Activated naive CD4-positive, alpha-beta T cell treated with anti-CD3 and anti-CD28 coated beads, Interleukin-2, amount 50 U/mL, for 16 hours (primary cell): ENCODE measurements at places on chromosomes 4 and X.

DNA sequence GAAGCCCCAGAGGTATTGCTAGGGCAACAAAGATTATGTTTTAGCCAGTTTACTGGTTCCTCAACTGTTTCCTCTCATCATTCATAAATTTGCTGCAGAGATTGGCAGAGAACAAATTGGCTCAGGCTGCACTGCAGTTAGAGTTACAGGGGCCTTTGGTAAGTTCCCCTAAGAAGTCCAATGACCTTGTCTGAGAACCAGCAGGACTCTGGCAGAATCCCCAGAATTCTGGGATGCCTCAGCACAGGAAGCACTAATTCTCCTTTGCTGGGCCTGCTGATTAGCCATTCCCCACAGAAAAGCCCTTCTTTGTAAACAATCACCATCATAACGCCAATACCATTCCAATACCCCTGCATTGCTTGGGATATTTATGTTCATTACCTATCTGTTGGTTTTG, 151.3 kb downstream of the USP46 start:
- no peak for DNase-seq

DNA sequence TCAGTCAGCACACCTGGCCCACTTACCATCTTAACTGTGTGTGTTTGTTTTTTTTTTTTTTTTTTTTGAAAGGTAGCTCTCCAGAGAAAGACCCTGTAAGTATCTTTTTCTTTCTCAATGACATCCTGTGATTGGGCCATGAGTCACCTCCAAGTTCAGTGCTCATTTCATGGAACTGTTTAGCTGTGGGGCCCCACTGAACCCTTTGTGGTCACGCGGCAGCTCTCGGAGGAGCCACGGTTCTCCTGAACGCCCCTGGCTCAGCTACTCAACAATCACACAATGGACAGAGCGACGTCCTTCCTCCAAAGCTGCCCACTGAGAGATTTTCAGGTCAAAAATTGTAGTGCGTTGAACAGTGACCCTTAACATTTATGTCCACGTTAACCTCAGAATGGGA, 14.2 kb upstream of the IL3RA start:
- no peak for DNase-seq

DNA sequence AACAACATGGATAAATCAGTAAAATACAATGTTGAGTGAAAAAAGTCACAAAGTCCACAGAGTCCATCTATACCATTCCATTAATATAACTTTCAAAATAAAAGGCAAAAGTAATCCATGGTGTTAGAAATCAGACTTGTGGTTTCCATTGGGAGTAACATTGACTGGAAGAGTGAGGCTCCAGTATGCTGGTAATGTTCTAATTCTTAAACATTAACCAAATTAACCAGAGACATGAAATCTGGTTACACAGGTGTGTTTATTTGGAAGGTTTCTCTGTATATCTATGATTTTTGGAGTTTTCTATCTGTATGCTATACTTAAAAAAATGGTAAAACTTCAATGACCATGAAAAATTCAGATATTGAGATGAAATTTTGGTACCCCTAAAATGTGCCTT, 42.6 kb downstream of the SULT1B1 start:
- no peak for DNase-seq

- no peak for DNase-seq
Measured at GRCh38 chr4:111454961-111455360, 690.3 kb upstream of the FAM241A start.

GRCh38 chr4:13445841-13446790, 38.0 kb downstream of the RAB28 start:
- DNase-seq, result no peak

GRCh38 chr4:53900271-53900649, 164.1 kb downstream of the CHIC2 start:
- DNase-seq, result no peak

GRCh38 chr4:82811838-82812341, 13.3 kb upstream of the SCD5 start:
- no peak for DNase-seq

GRCh38 chr4:55949482-55949802, 697 bp downstream of the CEP135 start:
- DNase-seq, result no peak

GRCh38 chr4:54879576-54879975, 221.8 kb downstream of the KIT start:
- DNase-seq, result no peak

- no peak for DNase-seq
Measured at GRCh38 chr4:16079046-16079445, 4.8 kb downstream of the PROM1 start.

GRCh38 chrX:40952855-40953254, 132.4 kb upstream of the USP9X start:
- DNase-seq, result no peak

DNA sequence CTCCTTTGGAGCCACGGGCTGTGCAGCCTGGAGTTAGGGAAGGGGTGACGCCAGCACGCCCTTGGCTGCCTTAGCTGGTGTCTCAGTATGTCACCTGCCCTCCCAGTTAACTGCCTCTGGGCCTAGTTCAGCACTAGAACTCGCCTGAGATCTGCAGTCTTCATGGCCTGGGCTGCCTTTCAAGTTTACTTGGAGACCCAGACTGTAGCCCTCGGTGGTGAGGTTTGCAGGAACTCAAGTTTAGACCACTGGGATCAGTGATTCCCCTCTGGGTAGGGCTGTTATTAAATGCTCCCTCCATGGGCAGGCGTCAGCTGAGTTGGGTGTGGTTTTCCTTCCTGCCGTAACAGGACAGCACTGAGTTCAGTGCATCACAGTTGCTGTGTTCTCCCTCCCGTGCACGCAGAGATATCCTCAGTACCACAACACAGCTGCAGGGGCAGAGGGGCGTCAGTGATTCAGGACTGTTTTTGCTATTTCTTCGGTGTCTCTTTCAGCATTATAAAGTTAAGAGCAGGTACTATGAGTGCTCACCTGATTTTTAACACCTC, 30.5 kb downstream of the PLAC8 start:
- peak; percentile 50 for DNase-seq

GRCh38 chrX:136417806-136418205, 69.9 kb upstream of the BRS3 start:
- no peak for DNase-seq

- no peak for DNase-seq
Measured at GRCh38 chr4:65654976-65655375, 15.3 kb downstream of the EPHA5 start.

DNA sequence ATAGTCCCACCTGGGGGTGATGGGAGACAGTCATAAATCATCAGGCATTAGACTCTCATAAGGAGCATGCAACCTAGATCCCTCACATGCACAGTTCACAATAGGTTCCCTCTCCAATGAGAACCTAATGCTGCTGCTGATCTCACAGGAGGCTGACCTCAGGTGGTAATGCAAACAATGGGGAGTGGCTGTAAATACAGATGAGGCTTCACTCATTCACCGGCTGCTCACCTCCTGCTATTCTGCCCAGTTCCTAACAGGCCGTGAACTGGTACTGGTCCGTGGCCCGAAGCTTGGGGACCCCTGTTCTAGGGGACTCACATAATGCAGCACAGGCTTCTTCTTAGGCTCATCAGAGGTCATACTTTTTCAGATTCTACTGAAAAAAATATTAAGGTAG, 625.9 kb upstream of the AGA start:
- no peak for DNase-seq

- DNase-seq, result no peak
Measured at GRCh38 chrX:151828439-151829080, 84.1 kb upstream of the MAGEA4 start.

DNA sequence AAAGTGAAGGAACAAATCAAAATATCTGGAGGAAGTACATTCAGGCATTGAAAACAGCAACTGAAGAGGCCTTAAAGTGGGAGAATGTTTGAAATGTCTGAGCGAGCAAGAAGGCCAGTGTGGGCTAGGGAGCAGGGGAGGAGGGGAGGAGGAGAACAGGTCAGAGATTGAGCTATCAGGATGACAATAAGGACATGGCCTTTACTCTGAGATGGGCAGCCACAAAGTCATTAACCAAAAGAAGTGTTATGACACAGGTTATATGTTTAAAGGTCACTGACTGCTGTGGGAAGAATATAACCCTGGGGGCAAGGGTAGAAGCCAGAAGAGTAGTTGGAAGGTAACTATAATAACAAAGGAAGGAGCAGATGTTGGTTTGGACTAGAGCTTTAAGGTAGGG, 315.4 kb downstream of the INPP4B start:
- no peak for DNase-seq

GRCh38 chrX:119885554-119886428, 9.9 kb upstream of the AKAP14 start:
- no peak for DNase-seq

GRCh38 chrX:17521871-17522693, 147.1 kb downstream of the NHS start:
- DNase-seq, result no peak

DNA sequence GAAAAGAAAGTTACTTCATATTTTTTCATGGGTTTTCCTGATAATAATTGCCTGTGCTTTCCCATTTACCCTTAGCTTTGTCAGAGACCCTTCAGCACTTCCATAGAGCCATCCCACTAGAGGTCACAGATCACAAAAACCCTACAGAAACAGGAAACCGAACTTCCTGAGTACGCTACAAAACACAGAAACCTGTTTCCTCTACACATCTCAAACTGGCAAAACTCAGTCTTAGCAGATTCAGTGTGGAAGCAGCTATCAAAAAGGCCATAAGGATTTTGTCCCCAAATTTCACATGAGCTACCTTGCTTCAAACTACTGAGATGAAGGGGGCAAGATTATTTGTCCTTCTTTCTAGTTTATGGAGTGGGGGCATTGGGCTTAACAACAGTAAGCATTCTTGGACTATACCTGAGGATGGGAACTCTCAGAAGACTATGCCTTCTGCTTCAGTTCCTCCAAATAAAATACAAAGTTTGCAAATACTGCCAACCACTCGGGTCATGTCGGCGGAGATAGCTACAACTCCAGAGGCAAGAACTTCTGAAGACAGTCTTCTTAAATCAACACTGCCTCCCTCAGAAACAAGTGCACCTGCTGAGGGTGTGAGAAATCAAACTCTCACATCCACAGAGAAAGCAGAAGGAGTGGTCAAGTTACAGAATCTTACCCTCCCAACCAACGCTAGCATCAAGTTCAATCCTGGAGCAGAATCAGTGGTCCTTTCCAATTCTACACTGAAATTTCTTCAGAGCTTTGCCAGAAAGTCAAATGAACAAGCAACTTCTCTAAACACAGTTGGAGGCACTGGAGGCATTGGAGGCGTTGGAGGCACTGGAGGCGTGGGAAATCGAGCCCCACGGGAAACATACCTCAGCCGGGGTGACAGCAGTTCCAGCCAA, at the start of gene MMRN1:
Gene MMRN1 (plus strand): TSS at position 206 of the 902 bp plus-strand sequence. CDS start 118 bp downstream, at position 324.
- DNase-seq, result no peak

- no peak for DNase-seq
Measured at GRCh38 chr4:60605646-60606354, 594.3 kb upstream of the ADGRL3 start.

DNA sequence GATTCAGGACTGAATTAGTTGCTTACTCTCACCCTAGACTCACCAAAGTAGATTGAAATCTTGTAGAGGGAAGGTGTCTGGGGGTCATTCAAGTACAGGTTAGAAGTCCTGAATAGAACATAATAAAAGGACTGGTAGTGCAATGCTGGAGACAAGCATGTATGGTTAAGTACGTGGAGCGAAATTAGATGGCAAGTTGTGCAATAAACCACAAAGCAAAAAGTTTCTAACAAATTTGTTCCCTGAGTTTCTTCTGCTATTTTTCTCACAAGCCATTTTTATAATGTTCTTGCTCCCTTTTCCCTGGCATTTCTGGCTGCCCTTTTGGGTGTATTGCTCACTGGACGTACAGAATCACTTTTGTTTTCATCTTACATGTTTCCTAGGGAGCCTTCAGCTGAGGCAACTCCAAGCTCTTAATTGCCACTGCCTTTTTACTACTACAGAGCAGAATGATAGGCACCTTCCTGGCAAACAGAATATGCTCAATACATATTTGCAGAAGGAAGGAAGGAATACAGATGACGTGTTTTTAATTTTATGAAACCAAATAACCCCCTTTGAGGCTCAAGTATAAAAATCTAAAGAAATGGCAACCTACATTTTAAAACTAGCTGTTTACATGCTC, 23.4 kb downstream of the LANCL3 start:
- no peak for DNase-seq

- no peak for DNase-seq
Measured at GRCh38 chr4:89528526-89529133, 221.0 kb upstream of the GPRIN3 start.

- no peak for DNase-seq
Measured at GRCh38 chr4:66023061-66023460, 352.8 kb upstream of the EPHA5 start.

DNA sequence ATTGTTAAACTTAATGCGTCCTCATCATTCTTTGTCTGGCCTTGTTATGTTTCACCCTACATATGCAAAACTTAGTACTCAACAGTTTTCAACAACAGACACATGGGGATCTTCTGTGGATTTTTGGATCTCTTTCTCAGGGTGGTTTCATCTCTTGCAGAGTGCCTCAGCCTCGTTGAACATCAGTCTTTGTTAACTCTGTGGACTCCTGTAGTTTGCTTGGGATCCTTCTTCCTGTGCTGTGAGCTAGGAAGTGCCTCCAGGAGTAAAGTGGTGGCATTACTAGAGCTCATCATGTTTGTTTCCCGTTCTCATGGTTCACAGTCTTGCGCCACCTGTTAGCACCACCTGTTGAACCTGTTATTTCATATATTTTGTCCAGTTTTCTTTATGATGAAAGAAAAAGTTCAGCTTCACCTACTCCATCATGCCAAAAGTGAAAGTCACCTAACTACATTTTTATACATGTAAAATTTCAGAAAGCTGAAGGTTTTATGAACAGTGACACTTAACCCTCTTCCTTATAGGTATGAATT, 27.5 kb upstream of the NDUFC1 start:
- DNase-seq, result no peak

- no peak for DNase-seq
Measured at GRCh38 chr4:69860052-69860451, at the start of gene SULT1E1. Gene SULT1E1 (minus strand): TSS chr4:69860145. CDS start chr4:69857644, 2,501 bp downstream.

DNA sequence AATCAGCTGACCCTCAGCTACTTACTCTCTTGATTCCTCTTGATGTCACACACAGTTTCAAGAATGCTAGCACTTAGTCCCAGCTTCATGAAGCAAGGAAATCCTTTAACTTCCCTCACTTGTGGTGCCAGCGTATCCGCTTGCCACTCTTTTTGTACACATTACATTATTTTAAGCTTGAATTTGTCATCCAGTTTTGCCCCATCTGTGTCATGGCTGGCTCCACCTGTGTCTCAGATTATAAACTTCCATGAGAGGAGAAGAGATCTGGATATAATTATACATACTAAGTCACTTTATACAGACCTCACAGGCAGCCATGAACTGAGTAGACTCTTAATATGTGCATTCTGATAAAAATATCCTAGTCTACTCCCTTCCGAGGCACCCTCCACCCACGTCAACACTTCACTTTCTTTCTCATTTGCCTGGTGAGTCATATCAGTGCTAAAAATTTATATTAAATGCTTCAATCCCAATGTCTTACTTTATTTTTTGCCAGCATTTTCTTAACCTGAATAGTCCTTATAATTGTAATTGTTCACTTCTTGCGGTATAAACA, 35.1 kb downstream of the GABRA2 start:
- DNase-seq, result no peak

- DNase-seq, result no peak
Measured at GRCh38 chr4:110164856-110165255, 33.6 kb downstream of the ELOVL6 start.
